ENCODE measurements at places on chromosomes 5 and 9.

DNA sequence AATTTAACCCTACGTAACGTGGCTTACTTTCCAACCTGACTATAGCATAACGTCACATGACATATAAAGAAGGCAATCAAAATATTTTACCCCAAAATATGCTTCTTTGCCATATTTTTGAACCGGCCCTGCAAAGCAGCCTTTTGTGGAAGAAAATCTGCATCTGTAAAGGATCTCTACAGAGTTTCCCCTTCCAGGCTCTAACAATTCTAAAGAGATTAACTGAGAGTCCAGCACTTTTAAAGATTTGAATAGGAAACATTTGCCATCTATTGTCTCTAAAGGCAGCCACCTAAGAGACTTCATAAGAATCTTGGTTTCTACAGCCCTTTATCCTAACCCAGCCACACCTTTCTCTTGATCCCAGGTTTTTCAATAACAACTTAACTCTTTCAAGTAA, 22.7 kb downstream of the AP3B1 start:
- DNase-seq: no peak

- peak; percentile 57 for DNase-seq
These were observed 10.5 kb downstream of the EXD3 start for GRCh38 chr9:137412431-137412830.

DNA sequence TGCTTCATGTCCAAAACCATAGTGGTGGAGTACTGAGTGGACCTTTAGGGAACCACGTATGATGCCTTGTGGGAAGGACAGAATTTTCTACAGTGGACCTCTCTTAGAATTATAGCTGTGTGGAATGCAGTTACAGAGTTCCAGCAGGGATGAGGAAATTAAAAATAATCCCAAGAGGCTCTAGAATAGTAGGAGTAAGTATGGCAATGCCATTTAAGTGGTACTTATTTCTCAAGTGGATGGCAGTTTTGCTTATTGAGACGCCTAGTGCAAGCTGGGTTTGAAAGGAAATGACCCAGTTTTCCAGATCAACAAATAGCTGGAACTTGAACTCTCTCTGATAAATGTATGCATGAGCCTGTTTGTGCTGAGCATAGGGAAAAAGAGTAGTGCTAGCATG, 431.6 kb downstream of the PRR16 start:
- no peak for DNase-seq

DNA sequence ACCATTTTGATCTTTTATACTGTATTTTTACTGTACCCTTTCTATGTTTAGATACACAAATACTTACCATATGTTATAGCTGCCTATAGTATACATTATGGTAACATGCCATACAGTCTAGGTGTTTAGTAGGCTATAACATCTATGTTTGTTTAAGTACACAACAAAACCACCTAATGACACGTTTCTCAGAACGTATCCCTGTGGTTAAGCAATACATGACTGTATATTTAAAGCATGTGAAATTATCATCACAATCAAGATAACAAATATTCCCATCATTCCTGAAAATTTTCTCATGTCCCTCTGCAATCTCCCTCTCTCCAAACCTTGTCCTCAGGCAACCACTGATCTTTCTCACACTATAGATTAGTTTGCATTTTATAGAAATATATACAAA, 66.4 kb upstream of the SUSD1 start:
- DNase-seq: peak; percentile 33

GRCh38 chr5:153153086-153153485, 337.4 kb upstream of the GRIA1 start:
- DNase-seq: peak; percentile 13

- no peak for DNase-seq
These were observed 1.7 kb upstream of the LTC4S start for GRCh38 chr5:179791881-179792611.

DNA sequence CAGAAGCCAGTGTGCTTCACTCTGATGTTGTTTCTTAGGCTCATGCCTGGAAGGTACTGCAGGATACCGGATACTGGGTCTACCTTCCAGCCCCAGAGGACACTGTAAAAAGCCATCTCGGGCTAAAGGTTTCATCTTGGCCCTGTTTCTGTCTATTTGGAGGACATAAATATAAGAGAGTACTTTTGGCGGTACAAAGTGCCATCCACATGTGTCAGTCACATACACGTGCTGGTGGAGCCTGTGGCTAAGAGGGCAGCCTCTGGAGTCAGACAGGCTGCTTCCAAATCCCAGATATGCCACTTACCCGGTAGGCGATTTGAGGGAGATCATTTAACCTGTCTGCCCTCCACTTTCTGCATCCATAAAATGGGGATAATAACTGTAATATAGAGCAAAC, 160.4 kb downstream of the NR3C1 start:
- no peak for DNase-seq

GRCh38 chr9:136220017-136220729, 15.2 kb upstream of the LHX3 start:
- DNase-seq: peak; percentile 75

DNA sequence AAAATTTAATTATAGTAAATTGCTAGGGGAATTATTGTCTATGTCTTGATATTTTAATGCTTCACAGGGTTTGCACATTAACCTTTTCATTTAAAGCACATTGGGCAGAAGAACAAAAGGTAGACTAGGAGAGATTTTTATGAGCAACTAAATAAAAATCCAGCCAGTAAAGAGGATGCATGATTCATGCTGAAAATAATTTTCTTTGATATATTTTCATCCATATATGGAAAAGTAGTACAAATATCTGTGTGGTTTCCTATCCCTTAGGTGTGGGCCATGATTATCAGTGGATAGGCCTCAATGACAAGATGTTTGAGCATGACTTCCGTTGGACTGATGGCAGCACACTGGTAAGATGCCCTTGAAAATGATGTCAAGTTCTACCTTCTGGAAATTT, 83.1 kb downstream of the VCAN start:
- DNase-seq: peak; percentile 28

DNA sequence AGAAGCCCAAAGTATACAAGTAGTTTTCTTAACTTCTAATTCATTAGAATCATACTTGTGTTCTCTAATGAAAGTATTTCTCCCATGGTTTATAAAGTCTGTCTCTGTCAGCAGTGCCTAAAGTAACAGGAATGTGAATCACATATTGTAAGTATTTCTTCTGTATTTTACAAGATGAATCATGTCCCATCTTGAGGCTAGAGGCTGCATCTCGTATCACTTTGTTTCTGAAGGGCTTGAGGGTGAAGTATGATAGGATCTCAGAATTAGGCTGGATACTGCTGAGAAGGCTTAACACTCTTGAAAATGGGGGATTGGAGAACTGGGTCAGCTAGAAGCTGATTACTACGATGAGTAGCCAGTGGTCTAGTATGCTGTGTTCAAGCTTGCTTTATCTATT, 242.2 kb upstream of the ACTBL2 start:
- peak; percentile 73 for DNase-seq

GRCh38 chr9:35771943-35772342, 17.9 kb upstream of the MSMP start:
- no peak for DNase-seq

GRCh38 chr5:93057311-93057710, 523.7 kb downstream of the NR2F1-AS1 start:
- DNase-seq: no peak

DNA sequence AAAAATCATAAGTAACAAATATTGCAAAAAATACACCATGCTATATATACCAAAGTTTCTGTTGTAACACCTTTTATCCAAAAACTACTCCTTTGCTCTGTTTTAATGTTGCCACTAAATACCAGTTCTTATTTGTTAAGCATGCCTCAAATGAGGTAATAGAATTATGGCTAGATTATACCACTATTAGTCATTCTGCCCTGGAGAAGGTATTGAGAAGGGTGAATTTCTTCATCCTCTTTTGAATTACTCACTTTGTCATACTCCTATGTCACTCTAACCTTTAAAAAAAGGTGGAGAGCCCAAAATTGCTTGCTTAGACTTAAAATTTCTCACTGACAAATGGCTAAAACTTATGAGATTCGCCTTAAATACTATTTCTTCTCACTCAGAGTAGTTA, 750.9 kb downstream of the MAT2B start:
- DNase-seq: peak; percentile 45
